ENCODE measurements at places on chromosomes 7 and 10. TPM values are rescaled to one million over a fixed set of nuclear protein-coding genes. Genes with fewer than 3 reads are reported as not detected.

Gene SUV39H2
- 1.8 TPM for polyA plus RNA-seq

Gene CNNM1
- 0.10 TPM for polyA plus RNA-seq

Gene TMEM273
- polyA plus RNA-seq, result 5.7 TPM

Gene OTUD1
- polyA plus RNA-seq, result 1.5 TPM

Gene C10orf120
- polyA plus RNA-seq, result not detected

Gene TMEM213
- not detected for polyA plus RNA-seq

Gene HTR5A
- polyA plus RNA-seq, result not detected

Gene NYAP1
- polyA plus RNA-seq, result not detected

Gene OPALIN
- polyA plus RNA-seq, result not detected

Gene NUTM2B
- polyA plus RNA-seq, result not detected
